Activated CD4-positive, alpha-beta T cell treated with anti-CD3 and anti-CD28 coated beads, Interleukin-2, amount 50 U/mL, for 24 hours (primary cell): ENCODE measurements at places on chromosomes 13 and 19.
A peak's percentile ranks its signal among the peaks of the same experiment; 100 is the strongest.

DNA sequence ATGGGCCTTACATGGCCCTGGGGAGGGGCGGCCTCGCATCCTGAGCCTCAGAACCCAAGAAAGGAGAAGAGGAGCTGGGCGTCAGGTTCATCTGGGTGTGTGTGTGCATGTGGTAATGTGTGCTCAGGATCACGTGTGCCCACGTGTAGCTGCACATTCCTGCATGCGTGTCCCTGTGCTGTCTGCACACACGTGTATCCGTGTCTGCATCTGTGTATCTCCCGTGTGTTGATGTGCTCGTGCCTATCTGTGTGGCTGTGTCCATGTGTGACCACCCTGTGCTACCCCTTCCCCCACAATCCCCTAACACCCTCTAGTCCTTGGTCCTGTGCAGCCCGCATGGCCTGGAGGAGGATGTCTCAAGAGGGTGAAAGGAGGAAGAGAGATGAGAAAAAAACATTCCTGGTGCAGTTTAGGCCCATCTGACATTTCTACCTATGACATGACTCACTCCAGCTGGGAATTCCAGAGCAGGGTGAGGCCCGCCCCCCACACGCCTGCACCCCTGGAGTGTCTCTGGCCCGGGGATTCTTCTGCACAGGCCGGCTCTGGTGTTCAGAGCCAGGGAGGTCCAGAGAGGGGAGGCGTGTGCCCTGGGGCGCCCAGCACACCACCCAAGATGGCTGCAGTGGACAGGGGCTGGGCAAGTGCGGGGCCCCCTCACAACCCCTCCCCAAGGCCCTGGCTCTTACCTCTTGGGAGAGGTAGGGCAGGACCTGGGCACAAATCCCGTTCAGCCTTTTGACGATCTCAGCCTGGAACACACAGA lies 7.1 kb downstream of the TLE5 start:
- DNase-seq, result no peak

DNA sequence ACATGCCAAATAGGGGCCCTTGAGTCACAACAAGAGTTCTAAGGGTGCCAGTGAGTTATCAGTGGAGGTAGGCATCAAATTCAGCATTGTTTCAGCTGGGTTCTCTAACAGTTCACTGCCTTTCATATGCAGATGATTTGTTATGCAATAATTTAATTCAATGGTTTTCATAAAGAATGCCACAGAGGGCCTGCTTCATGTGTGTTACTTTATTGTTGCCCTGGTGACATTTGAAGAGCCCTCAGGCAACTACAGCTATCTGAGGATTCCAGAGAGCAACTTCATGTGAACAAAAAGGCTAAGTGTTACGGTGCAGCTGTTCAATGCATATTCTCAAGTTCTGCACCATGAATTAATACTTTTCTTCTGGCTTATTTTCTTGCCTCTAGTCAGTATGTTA lies 43.1 kb upstream of the STARD13 start:
- DNase-seq, result no peak

- DNase-seq, result no peak
These were observed 15.4 kb upstream of the MATK start for GRCh38 chr19:3801412-3802096.

DNA sequence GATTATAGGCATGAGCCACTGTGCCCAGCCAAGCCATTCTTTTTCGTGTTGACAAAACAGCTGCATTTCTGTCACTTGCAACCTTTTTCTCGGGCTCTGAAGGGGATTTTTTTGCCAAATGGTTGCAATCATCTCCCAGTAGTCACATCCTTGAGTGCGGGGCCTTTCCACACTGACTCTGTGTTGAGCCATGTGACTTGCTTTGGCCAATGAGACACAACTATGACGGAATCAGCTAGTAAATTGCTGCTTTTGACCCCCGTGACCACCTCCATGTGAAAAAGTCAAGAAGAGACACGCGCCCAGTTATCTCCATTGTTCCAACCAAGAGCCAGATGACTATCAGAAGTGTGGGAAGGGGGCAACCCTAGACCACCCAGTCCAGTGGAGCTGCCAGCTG lies 18.3 kb downstream of the NPHS1 start:
- DNase-seq, result no peak

GRCh38 chr19:16771618-16772017 lies 52.0 kb downstream of the NWD1 start:
- peak; percentile 73 for DNase-seq

GRCh38 chr13:38017320-38017719 lies 147.7 kb upstream of the TRPC4 start:
- no peak for DNase-seq

DNA sequence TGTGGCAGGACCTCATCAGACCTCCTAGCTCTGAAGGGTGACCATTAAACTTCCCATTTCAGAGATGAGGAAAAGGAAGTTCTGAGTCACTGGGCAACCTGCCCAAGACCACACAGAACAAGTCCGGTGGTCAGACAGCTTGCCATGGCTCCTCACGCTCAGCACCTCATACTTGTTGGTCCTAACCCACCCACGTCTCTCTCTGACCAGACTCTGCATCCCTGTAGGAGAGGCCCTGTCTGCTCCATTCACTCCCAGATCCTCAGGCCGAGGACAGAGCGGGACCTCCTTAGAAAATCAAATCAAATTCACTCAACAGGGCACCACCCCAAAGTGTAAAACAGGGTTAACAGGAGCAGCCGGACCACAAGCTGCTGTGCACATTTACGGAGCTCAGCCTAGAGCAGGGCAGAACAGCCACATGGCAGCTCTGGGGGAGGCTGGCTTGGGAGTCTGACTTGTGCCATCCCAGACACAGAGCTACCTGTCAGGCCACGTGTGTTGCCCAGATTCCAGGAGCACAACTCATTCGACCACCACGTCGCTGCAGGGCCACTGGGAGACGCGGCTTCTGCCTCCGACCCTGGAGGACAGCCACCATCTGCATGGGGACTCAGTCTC lies 1.7 kb downstream of the MIER2 start:
- no peak for DNase-seq

DNA sequence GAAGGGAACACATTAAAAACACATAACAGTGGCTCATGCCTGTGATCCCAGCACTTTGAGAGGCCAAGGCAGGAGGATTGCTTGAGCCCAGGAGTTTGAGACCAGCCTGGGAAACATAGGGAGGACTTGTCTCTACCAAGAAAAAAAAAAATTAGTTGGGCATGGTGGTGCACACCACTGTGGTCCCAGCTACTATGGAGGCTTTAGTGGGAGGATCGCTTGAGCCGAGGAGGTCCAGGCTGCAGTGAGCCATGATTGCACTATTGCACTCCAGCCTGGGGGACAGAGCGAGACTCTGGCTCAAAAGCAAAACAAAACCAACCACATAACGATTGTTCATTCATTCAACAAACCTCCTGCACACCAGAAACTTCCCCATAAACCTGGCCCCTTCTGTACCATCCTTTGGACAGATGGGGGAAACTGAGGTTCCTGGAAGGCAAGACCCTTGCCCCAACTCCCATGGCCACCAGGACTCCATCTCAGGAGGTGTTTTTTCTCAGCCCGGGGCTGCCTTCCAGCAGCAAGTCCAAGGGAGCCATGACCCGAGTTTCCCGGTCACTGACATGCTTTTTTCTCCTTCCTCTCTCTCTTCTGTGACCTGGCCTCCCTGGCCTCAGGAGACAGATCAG lies 4.3 kb downstream of the FOSB start:
- DNase-seq, result no peak

- DNase-seq, result peak; percentile 22
These were observed 11.8 kb upstream of the CCNA1 start for GRCh38 chr13:36420437-36420891.

DNA sequence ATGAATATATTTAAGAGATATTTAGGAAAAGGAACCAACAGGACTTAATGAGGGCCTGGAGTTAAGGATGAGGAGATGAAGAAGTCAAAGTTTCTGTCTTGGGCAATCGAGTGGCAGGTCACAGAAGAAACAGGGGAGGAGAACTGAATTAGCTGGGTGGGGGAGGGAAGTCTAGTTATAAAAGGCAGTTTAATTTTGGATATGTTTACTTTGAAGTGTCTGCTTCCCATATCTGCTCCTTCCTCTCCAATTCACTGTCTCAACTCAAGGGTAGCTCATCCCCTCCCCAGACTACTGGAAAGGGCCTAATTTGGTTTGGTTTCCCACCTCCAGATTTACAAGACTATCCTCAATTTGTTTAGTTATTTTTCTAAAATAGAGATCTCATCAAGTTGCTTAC lies 195.9 kb downstream of the VWA8 start:
- DNase-seq, result no peak

- peak; percentile 52 for DNase-seq
These were observed 9.1 kb upstream of the DPP9 start for GRCh38 chr19:4732680-4733114.

- no peak for DNase-seq
These were observed 12.2 kb downstream of the PPP1R12C start for GRCh38 chr19:55105237-55105636.

DNA sequence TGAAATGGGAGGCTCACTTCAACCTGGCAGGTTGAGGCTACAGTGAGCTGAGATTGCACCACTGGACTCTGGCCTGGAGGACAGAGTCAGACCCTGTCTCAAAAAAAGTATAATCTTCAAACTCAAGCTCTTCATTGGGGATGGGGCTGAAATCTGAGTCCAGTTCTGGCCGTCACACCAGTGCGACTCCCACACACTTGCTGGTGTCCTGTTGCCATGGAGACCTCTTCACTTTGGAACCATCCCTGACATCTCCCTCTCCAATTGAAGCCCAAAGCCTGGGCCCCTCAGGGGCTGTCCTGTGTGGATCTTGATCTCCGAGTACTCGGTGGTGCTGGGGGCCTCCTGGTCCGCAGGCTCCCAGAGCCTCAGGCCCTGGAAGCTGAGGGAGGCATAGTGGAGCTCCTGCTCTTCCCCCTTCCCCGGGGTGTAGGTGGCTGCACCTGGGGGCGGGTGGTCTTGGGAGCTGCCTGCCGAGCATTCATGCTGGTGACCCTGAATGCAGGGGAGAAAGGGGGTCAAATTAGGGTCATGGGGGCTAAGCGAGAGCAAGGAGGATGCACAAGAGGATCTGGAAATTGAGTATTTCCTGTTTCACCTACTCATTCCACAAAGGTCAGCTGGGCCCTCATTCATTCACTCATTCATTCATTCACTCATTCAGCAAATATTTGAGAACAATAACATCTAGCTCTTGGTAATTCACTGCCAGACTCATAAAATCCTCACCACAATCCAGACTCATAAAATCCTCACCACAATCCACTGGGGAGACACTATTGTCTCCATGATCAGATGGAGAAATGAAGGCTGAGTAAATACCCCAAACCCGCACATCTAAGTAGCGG lies 11.0 kb downstream of the SIGLEC11 start:
- no peak for DNase-seq

- DNase-seq, result no peak
These were observed 1.7 kb downstream of the ZNF90 start for GRCh38 chr19:20079476-20079875.

- no peak for DNase-seq
These were observed 1092.3 kb downstream of the EFNB2 start for GRCh38 chr13:105442949-105443699.

GRCh38 chr13:94722609-94723345 lies 10.4 kb upstream of the SOX21 start:
- DNase-seq, result no peak

GRCh38 chr13:79466872-79467271 lies 14.1 kb upstream of the NDFIP2 start:
- DNase-seq, result no peak

GRCh38 chr19:55578761-55579747 lies 1.6 kb downstream of the ZNF579 start:
- no peak for DNase-seq

DNA sequence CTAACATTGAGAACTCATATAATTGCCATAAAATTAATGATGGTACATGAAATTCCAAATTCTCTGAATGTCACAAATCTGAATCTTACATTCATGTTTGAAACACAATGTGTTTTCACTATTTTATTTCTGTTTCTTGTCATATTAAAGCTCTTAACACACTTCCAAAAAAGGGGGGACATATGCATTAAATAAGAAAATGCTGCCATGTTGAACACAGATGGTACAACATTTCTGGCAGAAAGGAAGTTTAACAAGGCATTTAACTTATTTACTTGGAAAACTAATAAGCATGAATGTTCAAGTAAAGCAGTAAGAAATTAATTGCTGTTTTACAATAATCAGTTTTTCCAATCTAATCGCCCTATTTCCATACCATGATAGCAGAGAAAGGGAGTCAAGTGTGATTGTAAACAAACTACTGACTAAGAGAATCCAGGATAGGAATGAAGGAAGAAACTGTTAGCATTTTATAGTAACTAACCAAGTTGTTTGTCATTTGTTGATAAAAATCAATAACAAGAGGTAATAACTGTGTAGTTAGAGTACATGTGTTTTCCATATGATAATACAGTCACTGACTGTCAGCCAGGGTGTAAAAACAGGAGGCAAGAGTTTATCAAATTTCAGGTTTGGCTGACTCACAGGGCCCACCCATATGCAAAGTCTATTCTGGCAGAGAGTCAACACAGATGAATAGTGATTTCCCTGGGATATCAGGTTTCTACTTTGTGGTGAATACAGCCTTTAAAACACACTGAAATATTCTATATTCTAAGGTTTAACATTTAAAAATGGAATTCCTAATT lies 5.7 kb upstream of the FOXO1 start:
- no peak for DNase-seq
